Germinal center (tissue), 1 donor: ENCODE measurements at places on chromosomes 1 and 21.

- no peak for DNase-seq
These were observed at the start of gene FOXE3 for GRCh38 chr1:47415728-47416318. Gene FOXE3, plus strand, starts transcription at chr1:47416285. Its CDS starts 31 bp downstream, at chr1:47416316.

GRCh38 chr1:68232289-68233148, at the start of gene WLS:
Gene WLS, minus strand, starts transcription at chr1:68232523. Its CDS starts 224 bp downstream, at chr1:68232299.
- DNase-seq, result no peak

DNA sequence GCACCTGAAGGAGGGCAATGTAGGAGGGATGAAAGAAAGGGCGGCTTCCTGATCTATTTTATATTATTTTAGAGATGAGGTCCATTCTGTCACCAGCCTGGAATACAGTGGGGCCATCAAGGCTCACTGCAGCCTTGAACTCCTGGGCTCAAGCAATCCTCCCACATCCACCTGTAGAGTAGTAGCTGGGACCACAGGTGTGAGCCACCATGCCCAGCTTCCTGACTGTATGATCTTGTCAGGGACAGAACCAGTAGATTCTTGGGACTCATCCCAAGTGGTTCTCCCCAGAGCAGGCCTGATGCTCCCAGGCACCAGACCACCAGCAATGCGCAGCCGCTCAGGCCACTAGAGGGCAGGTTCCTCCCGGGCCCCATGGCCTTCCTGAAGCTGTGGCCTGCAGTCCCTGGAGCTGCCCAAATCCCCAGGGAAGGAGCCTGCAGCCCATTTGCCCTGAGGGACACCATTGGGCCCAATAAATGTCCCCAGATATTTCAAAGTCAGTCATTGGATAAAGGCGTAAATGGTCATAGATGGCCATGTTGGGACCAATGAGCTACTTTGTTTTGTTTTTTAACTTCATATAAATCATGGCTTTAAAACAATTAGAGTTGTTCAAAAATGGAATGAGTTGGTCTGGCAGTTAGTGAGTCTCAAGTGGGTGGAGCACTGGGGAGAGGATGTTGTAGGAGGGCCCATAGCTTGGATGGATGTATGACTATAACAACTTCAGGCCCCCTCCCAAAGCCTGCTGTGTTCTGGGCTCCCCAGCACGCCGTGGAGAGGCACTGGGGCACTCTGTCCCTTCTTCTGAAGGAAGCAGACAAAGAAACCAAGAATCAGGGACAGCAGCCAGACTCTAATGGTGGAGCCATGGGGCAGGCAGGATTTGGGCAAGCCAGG, 44.7 kb upstream of the GOLT1A start:
- DNase-seq, result peak; percentile 48

DNA sequence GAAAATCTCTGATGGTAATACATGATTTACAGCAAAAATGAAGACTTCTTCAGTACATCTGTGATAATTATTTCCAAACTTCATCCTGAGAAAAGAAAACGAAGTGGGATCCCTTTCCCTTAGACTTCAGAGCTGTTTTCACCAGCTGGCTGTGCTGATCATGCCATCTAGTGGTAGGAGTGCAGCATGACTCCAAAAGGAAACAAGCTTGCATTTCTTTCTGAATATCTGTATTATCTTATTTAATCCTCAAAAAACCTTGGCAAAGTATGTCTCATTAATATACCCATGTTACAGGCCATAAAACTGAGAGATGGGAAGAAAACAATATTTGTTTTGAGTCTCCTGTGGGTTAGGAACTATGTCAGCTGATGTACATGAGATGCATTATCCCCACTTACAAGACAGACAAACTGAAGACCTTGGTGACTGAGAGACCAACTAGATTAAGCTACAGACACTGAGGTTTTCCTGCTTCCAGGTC, 9.8 kb upstream of the GJA8 start:
- DNase-seq, result peak; percentile 53
